ENCODE measurements at places on chromosomes 7 and 10.

- DNase-seq: no peak
These were observed 171.5 kb downstream of the ZMYND11 start for GRCh38 chr10:306675-307185.

DNA sequence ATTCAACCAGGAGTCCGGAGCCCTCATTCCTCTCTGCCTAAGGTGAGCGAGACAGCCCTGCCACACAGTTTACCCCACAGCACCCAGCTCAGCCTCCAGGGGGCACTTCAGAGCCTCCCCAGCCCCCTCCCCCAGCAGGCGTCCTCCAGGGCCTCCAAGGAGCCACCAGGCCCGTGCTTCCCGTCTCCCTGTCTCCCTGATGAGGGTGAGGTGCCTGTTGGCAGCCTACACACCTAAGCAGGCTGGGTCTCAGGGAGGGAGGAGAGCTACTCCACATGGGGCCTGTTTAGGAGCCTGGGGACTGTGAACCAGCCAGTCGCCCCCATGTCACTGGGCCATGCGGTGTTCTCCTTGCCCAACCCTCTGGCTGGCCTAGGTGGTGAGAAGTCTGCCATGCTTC is 28.9 kb upstream of the TRIM8 start:
- DNase-seq: no peak

DNA sequence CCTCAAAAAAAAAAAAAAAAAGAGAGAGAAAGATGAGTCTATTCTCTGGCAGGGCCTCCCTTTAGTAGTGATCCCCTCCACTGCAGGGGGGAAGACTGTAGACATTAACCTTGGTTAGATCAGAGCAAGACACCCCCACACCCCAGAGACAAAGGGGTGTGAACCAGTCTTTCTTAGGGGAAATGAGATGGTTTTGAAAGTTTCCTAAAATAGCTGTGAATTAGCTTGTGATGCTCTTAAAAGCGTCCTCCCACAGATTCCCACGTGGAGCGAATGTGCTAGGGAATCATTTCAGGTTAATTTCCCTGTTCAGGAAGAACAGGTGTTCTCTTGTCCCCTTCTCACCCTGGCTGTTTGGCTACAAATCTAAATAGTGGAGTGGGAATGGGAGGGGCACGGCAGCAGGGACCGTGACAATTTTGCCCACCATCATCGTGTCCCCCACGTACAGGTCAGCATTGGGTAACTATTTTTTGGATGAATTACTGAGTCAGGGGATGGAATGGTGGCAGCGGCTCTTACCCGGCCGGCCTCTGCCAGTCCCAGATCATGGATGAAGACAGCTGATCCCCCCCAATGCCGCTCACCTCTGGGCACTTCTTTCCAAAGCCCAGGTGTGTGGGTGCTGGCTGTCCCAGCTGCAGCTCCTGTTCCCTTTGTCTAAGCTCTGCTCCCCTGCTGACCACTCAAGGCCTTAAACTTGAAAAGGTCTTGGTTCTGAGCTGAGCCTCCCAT is 152.9 kb downstream of the CCDC3 start:
- DNase-seq: no peak

DNA sequence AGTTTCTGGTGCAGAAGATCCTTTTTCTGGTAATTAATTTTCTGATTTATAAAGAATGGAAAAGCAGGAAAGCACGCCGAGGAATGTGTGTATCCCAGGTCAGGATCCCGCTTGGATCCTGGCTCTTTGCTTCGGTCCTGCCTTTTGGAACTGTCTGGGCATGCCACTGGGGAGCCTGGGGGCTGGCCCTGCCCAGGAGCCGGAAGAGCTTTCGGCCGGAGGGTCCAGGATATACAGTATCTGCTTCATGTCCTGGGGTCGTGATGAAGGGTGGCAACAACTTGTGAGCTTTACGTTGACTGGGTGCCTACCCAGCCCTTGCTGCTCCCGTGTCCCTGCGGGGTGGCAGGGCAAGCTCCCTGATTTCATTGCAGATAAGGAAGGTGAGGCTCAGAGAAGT is 2.4 kb downstream of the SH2D4B start:
- no peak for DNase-seq

GRCh38 chr10:17231788-17232187 is 3.7 kb downstream of the VIM start:
- no peak for DNase-seq

DNA sequence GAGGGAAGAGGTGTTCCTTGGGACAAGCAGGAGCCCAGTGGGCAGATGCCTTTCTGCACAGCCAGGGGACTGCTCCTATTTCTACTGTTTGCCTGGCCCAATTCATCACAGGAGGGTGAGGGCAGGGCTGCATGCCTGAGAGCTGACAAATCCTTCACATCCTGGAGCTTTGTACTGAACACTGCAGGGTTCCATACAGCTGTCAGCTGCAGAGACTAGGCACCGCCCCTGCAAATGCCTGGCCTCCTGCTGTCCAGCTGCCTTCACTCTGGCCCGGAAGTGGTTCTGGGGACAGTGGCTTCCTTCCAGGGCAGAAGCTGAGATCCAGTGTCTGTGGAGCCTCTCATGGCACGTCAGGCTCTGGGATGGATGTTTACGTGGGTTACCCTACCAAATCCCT is 470.7 kb downstream of the DNAJB6 start:
- no peak for DNase-seq

DNA sequence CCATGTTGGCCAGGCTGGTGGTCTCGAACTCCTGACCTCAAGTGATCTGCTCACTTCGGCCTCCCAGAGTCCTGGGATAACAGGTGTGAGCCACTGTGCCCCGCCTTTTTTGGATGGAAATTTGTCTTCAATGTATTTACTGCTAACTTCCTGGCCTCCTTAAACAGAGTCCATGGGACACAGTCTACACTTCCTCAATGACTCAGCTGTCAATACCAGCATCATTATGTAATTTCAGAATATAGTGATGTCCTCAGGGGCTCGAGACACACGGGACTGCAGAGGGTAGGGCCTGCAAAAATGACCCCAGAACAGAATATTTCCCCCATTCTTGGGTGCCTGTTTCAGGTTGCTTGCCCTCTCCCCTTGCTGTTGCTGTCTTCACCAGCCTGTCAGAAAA is 31.1 kb downstream of the CAMK2G start:
- no peak for DNase-seq

GRCh38 chr7:108340856-108341411 is 115.3 kb downstream of the NRCAM start:
- DNase-seq: no peak

DNA sequence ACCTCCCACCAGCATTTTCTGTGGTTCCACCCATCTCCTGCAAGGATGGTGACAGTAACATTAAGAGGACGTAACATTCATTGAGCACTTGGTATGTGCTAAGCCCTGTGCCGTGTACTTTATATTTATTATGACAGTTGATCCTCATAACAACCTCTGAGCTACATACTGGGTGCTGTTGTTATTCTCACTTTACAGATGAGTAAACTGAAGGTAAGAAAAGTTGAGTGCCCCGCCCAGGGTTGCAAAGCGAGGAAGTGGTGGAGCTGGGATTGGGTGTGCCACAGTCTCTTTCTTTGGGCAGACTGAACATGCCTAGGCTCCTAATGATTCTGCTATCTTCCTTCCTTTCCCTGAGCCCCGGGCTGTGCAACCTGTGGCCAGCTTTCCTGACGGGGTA is 107.4 kb downstream of the SH3PXD2A start:
- DNase-seq: peak; percentile 71

DNA sequence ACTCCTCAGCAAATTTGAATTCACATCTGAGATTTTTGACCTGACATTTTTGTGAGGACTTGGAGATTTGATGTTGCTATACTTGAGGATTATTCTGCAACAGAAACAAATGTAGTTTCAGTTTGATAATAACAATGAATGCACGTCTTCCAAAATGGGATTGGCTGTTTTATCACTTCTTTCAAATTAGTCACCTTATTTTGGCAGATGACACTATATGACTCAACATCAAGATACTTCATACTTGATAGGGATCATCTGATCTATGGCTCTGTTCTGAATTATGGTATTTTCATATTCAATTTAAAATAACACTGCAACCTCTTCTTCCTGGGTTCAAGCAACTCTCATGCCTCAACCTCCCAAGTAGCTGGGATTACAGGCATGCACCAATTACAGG is 24.2 kb downstream of the ARL5B start:
- DNase-seq: no peak

DNA sequence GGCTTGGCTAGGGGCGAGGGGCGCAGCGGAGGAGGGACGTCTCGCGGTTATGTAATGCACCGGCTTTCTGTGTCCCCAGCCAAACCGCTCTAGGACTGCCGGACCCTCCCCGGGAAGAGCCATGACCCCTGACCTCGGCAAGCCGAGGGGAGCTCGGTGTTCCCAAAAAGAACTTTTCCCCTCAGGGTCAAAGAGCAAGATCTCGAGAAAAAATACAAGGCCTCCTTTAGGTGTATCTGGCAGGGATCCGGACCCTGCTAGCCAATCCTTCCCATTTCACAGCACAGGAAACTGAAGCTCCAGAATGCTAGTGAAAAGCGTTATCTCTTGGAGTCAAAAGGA is 590 bp upstream of the SLC16A12 start:
- DNase-seq: no peak

DNA sequence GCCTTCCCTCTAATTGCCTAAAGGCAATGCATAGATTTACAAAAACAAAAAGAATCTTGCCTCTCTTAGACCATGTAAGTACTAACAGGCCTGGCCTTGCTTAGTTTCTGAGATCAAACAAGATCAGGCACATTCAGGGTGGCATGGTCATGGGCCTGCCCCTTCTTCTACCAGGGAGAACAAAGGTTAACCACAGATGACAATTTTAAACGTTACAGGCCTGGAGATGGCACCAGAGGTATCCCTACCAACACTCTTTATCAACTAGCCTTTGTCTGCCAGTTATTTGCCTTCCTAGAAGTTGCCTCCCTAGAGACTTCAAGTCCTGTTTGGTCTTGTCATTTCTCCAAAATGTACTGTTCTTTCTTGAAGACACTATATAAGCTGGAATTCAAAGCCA is 252.6 kb downstream of the DOCK4 start:
- no peak for DNase-seq

- no peak for DNase-seq
These were observed 217.7 kb upstream of the ETV1 start for GRCh38 chr7:14207138-14207537.

- no peak for DNase-seq
These were observed 44.6 kb upstream of the AHR start for GRCh38 chr7:17253885-17254284.

GRCh38 chr10:14008740-14009080 is 322.0 kb downstream of the FRMD4A start:
- peak; percentile 4 for DNase-seq

DNA sequence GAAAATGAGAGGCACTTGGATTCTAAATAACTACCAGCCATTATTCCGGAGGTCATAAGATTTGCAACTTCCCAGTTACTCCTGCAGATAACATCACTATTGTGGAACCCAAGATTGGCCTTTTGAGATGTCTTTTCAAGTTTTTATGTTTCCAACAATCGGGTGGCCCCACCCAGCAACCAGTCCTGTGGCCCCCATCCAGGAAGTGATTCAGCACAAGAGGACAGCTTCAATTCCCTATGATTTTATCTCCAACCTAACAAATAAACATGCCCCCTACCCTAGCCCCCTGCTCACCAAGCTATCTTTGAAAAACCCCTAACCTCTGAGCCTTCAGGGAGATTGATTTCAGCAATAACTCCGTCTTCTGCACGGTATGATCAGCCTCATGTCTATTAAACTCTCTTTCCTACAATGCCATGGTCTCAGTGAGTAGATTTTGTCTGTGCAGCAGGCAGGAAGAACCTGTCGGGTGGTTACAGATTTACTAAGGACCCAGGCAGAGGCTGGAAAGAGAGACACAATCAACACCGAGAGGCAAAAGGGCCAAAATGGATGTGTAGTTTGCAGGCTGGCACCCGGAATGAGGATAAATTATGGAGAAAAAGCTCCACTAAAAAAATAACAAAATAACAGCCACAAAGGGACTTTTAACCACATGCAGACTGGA is 83.9 kb upstream of the UNC5B start:
- no peak for DNase-seq

DNA sequence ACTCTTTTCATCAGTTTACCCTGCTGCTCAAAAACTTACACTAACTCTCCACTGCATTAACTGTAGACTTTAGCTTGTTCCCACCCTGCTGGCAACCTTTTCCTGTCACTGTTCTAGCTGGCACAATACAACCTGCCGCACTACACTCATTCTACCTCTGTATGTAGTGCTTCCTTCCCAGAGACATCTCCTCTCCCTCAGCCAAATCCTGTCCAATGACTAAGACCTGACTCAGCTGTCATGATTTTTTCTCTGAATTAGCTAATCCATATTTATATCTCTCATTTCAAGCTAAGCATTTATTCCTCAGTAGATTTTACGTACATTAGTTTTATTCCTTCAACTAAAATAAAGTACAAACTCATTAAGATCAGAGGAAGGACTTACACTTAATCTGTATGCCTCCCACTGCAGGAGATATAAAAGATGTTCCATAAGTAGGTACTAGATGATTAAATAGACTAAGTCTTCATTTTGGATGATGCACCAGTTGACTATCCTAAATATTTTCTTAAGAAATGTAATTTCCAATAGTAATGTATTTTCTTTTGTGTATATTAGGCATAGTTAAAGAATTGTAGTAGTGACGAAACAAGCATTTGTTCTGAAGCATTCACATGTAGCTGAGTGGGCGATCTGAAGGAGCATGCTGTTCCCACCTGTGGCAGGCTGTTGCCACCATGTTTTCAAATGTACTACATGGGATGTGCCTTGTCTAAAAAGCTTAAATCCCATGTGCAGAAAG is 189.1 kb downstream of the SKAP2 start:
- DNase-seq: no peak

GRCh38 chr10:44384601-44385025 is 284 bp downstream of the CXCL12 start:
- DNase-seq: peak; percentile 3

DNA sequence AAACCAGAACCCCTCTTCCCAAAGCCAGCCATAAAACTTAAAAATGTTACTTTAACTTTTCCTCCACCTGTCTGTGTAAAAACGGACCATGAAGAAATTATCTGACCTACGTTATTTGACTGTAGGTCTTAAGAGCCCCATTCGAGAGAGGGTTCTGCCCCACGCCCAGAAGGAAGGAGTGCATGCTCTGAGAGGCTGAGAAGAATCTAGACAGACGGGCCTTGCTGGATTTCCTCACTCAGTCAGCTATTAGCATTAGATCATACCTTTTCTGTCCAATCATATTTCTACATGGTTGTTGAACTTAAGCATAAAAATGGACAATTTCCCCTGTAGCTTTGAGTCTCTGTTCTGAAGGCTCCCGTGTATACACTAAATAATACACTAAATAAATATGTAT is 38.1 kb upstream of the WDR11 start:
- DNase-seq: no peak

GRCh38 chr10:129854796-129855705 is 109.0 kb downstream of the EBF3 start:
- no peak for DNase-seq

GRCh38 chr7:131629217-131629882 is 72.9 kb upstream of the PODXL start:
- DNase-seq: no peak

- peak; percentile 87 for DNase-seq
These were observed 138.9 kb upstream of the AHR start for GRCh38 chr7:17159500-17160037.

GRCh38 chr7:132269718-132270117 is 306.6 kb downstream of the PLXNA4 start:
- no peak for DNase-seq

- DNase-seq: no peak
These were observed 6.0 kb downstream of the AGFG2 start for GRCh38 chr7:100544967-100545359.

All from activated CD4-positive, alpha-beta T cell treated with anti-CD3 and anti-CD28 coated beads, Interleukin-10, Interleukin-2, amounts not matched to agents 100 ng/mL and 50 ng/mL, durations not matched to agents 16 hours and 8 hours (primary cell).